Spleen (tissue), 13 donors: ENCODE measurements at places on chromosomes 6 and 20. TPM values are rescaled to one million over a fixed set of nuclear protein-coding genes. Genes with fewer than 3 reads are reported as not detected.

DNA sequence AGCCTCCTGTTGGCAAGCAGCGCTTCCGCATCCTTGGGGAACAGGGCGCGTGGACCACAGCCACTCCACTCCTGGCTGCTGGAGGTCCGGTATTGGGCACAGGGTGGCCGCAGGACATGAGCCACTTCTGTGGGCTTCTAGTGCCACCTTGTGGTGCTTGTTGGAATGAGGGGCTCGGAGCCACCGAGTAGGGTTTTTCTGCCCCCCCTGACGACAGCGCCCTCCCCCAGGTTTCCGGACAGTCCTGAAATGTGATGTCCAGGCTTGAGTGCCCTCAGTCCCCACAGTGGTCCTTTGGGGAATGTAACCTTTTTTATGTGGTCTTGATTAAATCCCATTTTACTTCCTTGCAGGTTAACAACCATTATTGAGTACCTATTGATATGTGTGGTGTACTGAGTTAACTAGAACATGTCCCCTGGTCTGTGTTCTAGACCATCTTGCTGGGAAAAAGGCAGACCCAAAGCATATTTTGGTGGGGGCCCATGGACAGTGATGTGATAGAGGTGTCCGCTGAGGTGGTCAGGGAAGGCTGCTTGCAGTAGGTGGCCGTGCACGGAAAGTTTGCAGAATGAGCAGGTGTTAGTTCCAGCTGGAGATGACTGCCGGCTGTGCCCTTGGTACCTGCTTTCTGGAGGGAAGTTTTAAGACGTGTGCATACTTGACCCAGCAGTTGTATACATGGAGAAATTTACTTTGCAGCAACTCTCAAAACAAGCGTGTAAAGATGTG, 70.0 kb downstream of the PTPN1 start:
- DNase-seq: peak; percentile 85

Gene PRKN
- total RNA-seq: 7.5 TPM

Gene SOX18
- 42.0 TPM for total RNA-seq

DNA sequence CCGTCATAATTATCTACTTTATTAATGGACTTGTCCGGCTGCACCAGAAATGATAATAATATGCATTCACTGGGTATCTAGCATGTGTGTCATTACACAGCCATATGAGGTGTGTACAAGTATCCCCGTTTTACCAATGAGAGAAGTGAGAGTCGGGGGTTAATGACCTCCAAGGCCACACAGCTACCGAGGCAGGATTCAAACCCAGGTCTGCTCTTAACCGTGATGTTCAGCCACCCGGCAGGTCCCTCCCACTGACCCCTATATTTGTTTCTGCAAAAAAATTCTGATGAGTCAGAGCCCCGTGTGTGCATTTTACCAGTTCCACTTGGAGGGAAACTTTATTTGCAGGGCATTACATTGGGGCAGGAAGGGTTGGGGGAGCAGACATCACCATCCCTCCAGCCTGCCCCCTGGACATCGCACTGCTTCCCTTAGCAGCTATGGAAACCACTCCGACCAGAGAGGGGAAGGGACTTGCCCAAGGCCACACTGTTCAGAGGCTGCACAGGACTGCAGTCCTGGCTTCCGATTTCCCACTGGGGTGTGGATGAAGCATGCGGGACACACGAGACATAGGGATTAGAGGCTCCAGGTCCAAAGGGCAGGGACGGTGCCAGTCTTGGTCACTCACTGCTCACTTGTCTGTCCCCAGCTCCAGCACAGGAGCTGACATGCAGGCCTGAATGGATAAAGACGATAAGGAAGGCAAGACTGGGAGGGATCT, 10.1 kb upstream of the SRC start:
- peak; percentile 74 for DNase-seq

DNA sequence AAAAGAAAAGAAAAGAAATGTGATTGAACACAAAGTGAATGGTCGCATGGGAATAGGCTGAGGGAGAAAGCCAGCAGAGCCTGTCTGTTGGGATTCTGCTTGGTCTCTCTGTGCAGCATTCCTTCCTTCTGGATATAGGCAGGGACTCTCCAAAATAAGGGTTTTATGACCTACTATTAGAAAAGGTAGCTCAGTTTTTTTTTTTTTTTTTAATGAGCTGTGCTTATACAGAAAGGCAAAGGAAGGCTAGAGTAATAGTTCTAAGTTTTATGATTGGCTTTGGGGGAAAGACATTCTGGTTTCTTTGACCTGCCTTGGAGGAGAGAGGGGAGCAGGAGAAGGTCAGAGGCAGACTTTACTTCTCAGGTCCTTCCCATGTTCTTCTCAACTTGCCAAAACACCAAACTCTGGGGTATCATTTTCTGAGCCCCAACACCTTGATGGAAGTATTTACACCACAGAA, 18.8 kb upstream of the IER3 start:
- DNase-seq: no peak

GRCh38 chr6:4185419-4185818, 50.0 kb upstream of the ECI2 start:
- no peak for DNase-seq

Gene NKX2-4
- total RNA-seq: not detected

- DNase-seq: no peak
Observed at GRCh38 chr6:98395610-98396166, 438.7 kb upstream of the POU3F2 start.

- no peak for DNase-seq
Observed at GRCh38 chr6:31096656-31097055, 15.7 kb downstream of the C6orf15 start.

Gene STX11
- 76.0 TPM for total RNA-seq

- no peak for DNase-seq
Observed at GRCh38 chr6:153668758-153669157, 370.3 kb upstream of the OPRM1 start.

GRCh38 chr6:119241111-119241465, 108.5 kb downstream of the MAN1A1 start:
- no peak for DNase-seq

DNA sequence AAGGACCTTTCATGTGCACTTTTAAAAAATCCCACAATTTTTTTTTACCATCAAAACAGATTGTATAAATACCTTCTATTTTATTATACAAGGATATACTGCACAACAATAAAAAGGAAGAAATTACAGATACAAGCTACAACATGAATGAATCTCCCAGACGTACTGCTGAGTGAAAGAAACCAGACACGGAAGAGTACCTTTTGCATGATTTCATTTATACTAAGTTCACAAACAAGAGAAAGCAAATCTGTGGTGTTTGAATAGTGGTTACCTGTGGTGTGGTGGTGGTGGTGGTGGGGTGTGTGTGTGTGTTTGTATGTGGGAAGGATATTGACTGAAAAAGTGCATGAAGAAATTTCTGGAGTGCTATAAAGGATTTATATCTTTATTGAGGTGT, 6.8 kb upstream of the PLCB4 start:
- DNase-seq: no peak

DNA sequence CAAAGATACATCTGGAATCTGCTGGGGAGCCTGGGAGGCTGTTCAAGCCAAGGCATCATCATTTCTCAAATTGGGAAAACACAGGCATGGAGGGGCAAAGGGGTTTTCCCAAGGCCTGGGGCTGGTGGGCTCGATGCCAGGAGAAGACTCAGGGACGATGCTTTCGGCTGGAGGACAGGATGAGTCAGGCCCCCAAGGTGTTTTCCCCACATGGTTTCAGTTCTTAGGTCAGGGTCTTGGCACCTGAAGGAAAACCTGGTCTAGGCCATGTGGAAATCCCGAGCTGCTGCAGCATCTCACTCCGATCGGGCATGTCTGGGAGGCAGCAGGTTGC, 348.1 kb downstream of the CDC5L start:
- DNase-seq: no peak

GRCh38 chr6:84897988-84898594, 133.7 kb upstream of the TBX18 start:
- no peak for DNase-seq

Gene KIF13A
- 16.6 TPM for total RNA-seq

- DNase-seq: peak; percentile 95
Observed at GRCh38 chr20:37384683-37385174, 38.8 kb downstream of the SRC start.
